Stimulated activated CD4-positive, alpha-beta T cell treated with anti-CD3 and anti-CD28 coated beads, Interleukin-4, amount 100 ng/mL, for 4 hours (primary cell): ENCODE measurements at places on chromosomes 5 and 9.

DNA sequence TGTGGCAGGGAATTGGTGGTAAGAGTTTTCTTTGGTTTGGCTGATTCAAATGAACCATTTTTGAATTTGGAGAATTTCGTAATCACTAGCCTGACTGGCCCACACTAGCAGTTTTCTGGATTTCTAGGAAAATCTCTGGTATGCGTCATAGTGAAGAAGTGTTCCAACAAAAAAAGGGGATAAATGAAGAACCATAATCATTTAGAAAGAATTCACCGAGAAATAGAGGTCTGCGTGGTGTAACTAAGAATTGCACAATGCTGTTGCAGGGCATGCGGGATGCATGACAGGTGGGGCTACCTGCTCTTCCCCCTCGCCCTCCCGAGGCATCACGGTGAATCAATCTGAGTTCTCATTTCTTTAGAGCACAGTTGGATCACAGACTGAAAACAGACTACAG lies 232.3 kb upstream of the PAPPA start:
- no peak for DNase-seq

DNA sequence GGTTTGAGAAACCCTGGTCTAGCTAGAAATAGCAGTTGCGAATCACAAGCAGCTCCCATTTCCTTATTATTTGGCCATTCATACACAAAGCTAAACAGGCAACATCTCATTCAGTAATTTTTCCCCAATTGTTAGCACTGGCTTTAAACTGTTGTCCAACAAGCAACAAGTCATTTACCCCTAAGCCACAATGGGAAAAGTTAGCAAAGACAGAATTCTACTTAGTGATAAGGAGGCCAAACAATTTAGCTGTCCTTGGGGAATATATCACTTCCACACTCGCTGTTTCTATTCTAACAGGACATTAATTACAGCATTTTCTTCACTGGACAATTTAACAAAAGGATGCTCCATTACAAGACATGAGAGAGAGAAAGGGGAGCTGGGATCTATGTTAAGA lies 2.8 kb downstream of the MYO10 start:
- DNase-seq = no peak

- no peak for DNase-seq
These were observed 3.0 kb upstream of the CRB2 start for GRCh38 chr9:123353041-123353440.

DNA sequence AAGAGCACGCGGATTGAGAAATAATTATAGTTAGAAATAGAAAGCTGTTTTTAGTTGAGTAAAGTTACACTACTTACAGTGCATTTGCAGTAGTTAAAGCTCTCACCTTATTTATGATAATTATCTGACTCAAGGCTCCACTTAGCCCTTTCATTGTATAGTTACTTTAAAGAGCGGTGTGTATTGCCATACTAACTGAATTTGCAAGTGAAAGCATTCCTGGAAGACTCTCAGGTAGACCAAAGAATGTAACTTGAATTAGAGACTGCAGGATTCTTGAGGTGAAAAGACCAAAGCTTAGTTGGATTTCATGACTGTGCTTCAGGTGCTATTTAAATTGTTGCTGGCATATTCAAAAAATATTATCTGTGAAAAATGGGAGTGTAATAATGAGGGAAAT lies 4.2 kb upstream of the RASA1 start:
- no peak for DNase-seq

GRCh38 chr5:142245786-142246185 lies 79.0 kb downstream of the SPRY4 start:
- DNase-seq = no peak

- DNase-seq = peak; percentile 4
These were observed 112.6 kb downstream of the TMC1 start for GRCh38 chr9:72633966-72634365.

- no peak for DNase-seq
These were observed 78.8 kb downstream of the GIN1 start for GRCh38 chr5:103041071-103041676.

DNA sequence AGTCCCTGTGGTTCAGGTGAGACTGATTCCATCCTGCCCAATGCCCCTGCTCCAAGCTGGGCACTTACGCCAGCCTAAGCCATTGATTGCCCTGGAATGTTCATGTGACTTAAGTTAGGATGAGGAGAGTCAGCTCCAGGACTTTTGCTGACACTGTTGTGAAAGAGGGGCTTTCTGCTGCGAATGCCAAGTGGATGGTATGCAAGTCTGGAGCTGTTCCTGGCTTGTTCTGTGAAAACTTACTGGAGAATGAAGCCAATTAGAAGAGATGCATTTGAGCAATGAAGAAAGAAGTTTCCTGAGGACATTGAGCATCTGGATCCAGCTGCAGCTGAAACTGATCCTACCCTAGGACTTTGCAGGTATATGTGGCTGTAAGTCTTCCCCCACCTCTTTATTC lies 61.2 kb upstream of the ZFR start:
- DNase-seq = no peak

- DNase-seq = no peak
These were observed 21.3 kb downstream of the ABCA1 start for GRCh38 chr9:104906441-104907277.

- no peak for DNase-seq
These were observed 820.8 kb upstream of the EDIL3 start for GRCh38 chr5:85205430-85205829.

GRCh38 chr5:39469777-39470415 lies 45.1 kb upstream of the DAB2 start:
- no peak for DNase-seq

- DNase-seq = no peak
These were observed 8.7 kb upstream of the NDUFB6 start for GRCh38 chr9:32581512-32582143.

GRCh38 chr5:82985763-82986162 lies 91.4 kb downstream of the TMEM167A start:
- DNase-seq = no peak

- no peak for DNase-seq
These were observed 5.7 kb downstream of the RABGAP1 start for GRCh38 chr9:122946461-122947005.

DNA sequence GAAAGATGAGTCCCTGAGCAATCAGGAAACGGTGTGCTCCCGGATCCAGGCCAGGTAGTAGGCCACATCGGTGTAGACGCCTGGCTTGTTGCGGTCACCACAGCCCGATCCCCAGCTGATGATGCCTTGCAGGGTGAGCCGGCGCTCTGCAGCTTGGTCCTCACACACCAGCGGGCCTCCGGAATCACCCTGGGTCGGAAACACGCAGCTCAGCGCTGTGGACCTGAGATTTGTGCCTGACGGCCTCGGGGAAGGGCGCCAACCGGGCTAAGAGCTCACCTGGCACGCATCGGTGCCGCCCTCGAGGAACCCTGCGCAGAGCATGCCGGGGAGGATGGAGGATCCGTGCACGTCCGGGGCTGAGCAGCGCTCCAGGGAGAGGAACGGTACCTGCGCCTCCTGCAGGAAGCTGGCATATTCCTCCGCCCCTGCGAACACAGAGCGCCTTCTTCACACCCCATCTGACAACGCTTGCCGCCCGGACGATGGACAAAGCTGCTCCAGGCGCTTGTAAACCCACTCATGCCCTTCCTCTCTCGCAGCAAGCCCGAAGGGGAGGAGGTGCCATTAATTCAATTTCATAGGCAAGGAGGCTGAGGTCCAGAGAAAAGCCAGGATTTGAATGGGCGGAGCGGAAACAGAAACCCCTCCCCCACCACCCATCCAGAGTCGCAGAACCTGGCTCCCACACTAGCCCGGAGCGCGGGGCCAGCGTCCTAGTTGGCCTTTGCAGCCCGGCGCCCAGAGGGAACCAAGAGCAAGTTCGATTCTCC lies 2.0 kb upstream of the PFN3 start:
- peak; percentile 70 for DNase-seq

GRCh38 chr9:6230037-6230780 lies 14.6 kb downstream of the IL33 start:
- DNase-seq = no peak

DNA sequence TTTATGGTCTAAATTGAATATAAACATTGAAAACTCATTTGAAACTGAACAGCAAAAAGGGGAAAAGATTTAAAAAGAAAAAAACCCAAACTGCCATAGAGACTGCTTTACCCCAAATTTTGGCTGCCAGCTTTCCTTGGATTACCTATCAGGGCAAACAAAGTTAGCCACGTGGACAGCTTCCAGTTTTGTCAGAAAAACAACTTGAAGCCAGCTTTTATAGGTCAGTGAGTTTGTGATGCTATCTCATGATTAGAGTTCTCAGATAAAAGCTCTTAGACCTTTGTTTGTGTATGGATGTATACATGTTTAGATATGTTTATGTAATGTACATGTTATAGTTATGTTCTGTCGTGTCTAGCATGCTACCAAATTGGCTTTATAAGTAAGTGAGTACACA lies 16.1 kb downstream of the FBP2 start:
- DNase-seq = no peak

- DNase-seq = no peak
These were observed 246.3 kb upstream of the DAP start for GRCh38 chr5:11007269-11007870.

DNA sequence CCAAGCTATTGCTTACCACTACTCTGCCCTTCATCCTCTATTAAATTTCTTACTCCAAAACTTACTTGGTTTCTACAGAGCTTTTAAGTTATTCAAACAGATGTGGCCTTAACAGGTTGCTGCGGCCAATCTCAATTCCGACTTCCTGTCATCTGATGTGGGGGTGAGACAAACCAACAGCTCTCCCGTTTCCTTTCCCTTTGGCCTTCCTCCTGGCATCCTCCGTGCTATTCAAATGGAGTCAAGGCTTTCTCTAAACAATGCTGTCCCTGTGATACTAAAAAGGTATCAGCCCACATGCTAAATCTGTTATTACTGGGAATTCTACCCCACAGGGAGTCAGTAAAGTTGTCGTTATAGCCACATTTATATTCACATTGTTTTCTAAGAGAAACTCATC lies 11.8 kb downstream of the RBM18 start:
- no peak for DNase-seq

- peak; percentile 6 for DNase-seq
These were observed 66.4 kb downstream of the RETREG1 start for GRCh38 chr5:16550316-16550952.

DNA sequence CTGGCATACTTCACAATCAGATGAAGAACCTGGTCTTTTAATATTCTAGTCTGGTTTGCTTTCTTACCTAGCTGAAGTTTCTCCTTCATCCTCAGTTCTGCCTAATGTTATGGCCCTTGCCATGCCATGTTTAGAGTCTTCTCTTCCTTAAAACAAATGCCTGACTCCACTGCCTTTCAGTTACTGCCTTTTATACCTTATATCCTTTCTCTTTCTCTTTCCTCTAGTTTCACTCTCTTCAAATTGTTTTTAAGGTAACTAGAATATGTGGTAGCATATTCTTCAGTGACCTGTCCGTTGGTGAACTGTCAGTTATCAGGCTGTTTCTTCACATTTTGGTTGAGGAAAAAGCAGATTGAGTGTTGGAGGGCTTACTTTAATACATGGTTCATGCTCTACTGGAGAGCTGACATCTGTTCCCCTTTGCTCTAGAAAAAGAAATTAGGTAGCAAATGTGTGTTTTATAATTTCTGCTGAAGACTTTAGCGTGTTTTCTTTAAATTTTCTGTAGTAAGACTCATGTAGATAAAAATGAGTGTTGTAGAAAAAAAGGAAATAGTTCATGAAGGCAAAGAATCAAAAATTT lies 103.8 kb downstream of the DMXL1 start:
- DNase-seq = no peak

DNA sequence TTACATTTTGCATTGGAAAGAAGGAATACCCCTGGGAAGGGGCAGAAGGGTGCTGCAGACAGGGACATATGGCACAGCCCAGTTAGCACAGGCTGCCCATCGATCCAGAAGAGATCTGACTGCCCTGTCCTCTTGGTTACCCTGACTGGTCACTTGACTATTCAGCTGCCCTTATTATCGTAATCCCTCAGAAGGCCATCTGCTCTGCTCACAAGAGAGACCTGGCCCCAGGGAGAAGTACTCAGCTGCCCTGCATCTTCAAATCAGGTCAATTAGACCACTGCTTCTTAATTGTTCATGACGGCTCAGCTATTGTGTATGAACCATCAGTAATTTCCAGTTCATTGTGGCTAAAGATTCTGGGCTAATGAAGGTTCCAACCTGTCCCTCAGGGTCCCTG lies 345.0 kb downstream of the TLE1 start:
- DNase-seq = no peak

DNA sequence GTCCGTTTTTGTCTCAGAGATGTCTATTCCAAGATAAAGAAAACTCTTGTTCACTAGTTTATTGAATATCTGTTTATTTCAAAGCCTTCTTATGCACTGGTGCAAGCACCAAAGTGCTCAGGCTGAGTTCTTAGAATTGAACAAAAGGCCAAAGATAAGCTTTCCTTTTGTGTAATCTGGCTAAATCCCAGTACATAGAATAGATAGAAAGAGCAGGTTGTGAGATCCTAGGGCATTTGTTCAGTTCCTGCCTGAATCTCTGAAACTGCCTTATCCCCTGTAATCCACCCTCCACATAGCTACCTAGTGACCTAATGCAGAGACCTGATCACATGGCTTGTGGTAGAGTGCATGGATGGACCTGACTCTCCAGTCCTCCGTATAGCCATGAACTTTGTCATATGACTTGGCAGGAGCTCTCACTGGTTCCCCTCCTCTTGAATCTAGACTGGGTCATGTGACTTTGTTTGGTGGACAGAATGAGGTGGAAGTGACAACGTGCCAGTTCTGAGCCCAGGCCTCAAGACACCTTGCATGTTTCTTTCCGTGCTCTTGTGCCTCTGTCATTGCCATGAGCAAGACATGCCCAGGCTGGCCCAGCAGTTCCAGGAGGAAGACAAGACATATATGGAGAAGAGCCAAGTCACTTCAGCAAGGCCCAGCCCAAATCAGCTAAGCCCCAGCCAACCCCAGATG lies 139.3 kb upstream of the SHB start:
- DNase-seq = no peak

- DNase-seq = no peak
These were observed 197.2 kb downstream of the SEMA6A start for GRCh38 chr5:116377276-116378006.

GRCh38 chr9:133803028-133803585 lies 65.0 kb upstream of the SARDH start:
- no peak for DNase-seq

GRCh38 chr5:134131578-134132350 lies 17.3 kb downstream of the TCF7 start:
- no peak for DNase-seq

DNA sequence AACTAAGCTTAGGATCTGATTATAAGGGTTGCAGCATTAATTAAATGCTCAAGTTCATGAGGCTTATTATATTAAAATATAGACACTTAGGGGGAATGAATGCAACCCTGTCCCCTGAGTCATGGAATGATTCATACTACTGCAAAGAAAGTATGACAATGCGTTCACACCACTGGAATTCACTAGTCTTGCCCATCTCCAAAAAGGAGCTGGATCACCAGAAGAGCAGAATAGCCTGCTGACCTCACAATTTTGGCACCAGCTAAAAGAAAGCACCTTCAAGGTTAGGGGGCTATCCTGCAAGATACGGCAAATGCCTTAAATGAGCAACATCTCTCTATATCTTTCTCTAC lies 32.0 kb upstream of the TMED7 start:
- DNase-seq = no peak

DNA sequence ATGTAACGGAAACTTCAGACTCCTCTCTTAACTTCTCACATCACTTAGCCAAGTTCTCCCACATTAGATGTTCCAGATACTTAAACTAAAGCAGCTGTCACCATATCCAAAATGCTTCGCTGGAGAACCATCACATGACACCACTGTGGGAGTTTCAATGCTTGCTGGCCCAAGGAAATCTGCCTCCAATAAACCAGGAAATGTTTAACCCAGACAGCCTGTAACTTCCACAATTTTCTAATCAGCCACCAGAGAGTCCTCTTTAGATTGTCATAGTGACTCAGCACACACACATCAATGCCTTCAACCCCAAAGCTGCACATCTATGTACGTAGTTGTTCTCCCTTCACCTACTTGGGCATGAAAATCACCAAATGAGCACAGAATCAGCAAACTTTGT lies 118.7 kb downstream of the LPAR1 start:
- no peak for DNase-seq
